T-helper 2 cell treated with Interferon-gamma antibody and Interleukin-4, amounts not matched to agents 5 μg/mL and 100 μg/mL, for 36 hours (primary cell): ENCODE measurements at places on chromosomes 4 and X.

- DNase-seq: no peak
These were observed 78.9 kb downstream of the RFC1 start for GRCh38 chr4:39287223-39287622.

DNA sequence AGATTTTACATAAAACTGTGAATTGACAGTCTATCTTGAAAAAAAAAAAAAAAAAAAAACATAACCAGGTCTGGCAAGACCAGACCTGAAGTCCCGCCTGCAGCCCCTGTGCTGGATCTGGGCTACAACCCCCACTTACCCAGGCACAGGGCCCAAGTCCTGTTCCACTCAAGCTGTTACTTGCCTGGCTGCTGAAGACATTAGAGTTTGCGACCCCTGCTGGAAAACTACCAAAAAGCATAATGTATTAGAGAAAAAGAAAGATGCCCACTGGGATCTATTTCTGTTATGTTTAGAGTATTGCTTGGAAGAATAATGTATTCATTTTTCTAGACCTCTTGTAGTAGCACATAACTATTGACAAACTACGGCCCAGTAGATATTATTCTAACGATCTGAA, 4.7 kb downstream of the HS3ST1 start:
- DNase-seq: no peak

GRCh38 chr4:8639777-8640720, 47.5 kb downstream of the CPZ start:
- DNase-seq: no peak

DNA sequence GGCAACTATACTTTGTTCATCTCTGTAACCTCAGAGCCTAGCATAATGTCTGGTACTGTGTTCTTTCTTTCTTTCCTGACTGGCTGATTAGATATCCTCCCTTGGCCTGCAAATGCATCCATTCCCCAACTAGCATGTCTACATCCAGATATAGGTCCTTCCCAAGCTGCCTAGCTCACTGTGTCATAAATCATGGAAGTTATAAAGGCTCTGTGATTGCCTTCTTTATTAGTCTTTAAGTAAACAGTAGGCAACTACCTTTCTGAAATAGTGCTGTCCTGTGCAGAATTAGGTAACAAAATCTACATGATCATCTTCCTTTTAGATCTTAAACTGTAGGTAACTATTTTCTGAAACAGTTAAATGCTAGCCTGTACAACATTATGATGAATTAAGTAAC, 224.5 kb downstream of the DLG3 start:
- no peak for DNase-seq

GRCh38 chr4:27090406-27090805, 229.8 kb downstream of the STIM2 start:
- DNase-seq: no peak

GRCh38 chr4:124018383-124019317, 622.1 kb downstream of the SPRY1 start:
- peak; percentile 10 for DNase-seq

DNA sequence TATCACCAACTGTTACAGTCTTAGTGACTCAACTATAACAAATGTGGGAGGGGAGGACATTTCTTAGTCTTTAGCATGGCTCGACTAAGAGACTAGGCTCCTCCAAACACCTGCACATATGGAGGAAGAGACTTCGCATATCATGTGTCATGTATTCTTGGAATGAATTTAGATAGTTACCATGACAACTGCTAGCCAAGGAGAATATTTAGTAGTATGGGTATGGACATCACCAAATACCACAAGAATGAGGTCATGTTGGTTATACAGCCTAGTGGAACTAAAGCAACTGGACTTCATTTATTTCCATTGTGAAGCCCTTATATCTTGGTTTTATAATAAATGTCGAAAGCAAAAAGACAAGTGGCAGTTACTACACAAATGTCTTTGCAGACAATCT, 512.3 kb downstream of the CFAP47 start:
- no peak for DNase-seq

DNA sequence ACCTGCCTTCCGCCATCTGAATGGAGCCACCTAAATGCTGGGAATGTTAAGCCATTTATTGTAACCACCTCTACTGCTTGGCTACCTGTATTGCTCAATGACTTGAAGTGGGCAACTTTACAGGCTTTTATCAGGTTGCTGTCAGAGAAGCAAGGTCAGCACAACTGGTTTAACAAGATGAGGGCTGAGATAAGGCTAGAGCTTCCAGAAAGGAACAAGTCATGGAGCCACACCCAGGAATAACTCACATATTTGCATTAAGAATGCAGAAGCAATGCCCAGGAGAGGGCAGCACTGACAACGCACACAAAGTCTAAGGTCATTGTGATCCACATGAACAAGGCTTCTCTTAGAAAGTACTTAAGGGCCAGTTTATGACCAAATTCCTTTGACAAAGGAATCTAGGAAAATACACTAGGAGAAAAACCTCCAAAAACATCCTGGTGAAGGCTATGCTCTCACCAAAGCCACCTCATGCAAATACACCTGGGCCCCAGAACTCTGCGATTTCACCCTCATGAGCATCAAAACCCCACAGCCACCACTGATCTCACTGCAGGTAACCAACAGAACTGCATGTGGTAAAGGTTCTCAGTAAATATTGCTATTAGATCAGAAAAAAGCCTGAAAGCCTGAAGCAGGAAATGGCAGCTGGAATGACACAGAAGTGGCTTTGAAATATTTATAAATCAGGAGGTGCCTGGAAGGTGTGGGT, 15.0 kb upstream of the STS start:
- no peak for DNase-seq

- no peak for DNase-seq
These were observed 15.5 kb upstream of the EDA2R start for GRCh38 chrX:66654411-66654810.

DNA sequence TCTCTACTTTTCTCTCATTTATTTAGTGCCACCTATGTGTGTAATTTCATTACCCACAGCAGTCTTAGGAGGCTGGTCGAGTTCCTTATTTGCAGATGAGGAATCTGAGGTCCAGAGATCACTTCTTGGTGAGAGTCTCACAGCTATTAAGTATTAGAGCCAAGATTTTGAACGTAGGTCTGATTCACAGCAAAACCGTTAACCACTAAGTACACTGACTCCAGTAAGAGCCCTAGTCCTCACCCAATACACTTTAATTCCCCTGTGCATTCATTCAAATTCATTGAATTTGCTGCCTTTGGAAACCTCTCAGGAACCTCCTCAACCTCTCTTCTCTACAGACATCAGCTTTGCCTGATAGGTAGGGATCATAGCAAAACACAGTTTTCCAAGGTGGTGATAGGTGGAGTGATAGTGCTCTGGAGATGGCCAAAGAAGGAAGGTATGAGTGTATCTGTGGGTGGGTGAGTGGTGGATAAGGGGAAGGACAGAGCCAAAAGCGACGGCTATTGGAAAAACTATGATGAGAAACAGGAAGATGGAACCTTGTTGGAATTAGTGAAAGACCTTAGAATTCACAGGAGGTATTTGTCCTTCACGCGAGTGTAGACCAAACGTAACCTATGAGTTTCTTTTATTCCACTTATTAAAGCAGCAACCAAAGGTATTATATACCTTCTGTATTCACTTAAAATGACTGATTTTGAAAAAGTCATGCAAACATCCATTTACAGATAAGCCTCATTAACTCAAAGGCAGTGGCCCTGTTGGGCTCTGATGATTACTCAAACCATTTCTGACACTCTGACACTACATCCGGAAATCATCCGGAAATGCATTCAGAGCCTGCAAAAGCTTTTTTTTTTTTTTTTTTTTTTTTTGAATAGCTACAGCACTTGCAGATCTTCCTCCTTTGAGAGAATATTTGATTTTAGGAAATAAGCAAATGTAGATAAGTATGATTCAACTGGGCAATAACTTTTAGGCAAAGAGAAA, 6.3 kb downstream of the FMR1 start:
- no peak for DNase-seq

GRCh38 chrX:84186603-84187532, 1.1 kb downstream of the RPS6KA6 start:
- DNase-seq: no peak

- DNase-seq: no peak
These were observed 39.2 kb upstream of the PDE5A start for GRCh38 chr4:119667802-119668201.

- peak; percentile 50 for DNase-seq
These were observed 31.7 kb downstream of the COQ2 start for GRCh38 chr4:83252782-83253405.

DNA sequence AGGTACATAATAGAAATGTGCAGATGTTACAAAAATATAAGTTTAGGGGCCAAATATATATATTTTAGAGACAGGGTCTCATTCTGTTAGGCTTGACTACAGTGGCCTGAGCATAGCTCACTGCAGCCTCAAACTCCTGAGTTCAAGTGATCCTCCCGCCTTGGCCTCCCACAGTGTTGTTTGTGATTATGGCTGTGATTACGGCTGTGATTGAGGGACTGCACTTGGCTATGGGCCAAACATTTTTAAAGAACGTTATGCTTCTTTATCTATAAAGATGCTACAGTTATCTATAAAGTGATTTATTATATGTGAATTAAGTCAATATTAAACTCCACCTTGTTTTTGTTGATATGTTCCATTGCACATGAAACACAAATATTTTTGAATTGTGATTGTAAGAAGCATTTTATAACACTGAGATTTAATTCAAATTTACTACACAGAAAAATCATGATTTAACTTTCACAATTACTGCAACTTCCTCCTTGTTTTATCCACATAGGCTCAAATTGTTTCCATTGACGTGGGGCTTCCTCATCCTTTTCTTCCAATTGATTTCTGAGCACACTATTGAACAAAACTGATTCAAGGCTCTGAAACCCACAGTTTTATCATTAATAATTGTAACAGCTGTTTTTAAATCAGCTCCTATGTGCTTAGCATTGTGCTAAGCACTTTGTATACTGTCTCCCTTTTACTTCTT, 68.4 kb upstream of the BMPR1B start:
- DNase-seq: no peak

DNA sequence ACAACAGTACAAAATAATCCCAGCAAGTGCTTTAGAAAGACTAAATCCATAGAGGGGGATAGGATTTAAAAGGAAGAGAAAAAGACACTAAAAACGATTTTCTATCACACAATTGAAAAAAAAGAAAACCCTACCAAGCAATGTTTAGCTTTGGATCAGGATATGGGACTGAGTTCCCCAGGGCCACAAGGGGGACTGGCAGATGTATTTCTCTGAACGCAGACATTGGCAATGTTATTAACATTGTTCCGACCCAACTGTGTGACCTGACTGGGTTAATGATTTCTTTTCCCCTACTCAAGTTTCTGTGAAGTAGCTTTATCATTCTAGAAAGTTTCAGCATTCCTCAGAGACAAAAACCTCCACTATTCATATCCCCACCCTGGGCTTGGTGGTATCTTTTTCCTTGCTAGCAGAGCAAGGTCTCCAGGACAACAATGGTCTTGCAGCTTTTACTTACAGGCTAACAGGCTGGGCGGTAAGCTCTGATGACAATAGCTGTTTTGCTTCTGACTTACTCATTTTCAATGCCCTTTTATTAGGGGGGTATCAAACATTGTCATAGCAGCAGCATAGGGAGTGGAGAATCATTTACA, 25.8 kb downstream of the SLC7A11 start:
- DNase-seq: no peak
